ENCODE measurements at places on chromosomes 7 and 10. TPM values are rescaled to one million over a fixed set of nuclear protein-coding genes. Genes with fewer than 3 reads are reported as not detected.

DNA sequence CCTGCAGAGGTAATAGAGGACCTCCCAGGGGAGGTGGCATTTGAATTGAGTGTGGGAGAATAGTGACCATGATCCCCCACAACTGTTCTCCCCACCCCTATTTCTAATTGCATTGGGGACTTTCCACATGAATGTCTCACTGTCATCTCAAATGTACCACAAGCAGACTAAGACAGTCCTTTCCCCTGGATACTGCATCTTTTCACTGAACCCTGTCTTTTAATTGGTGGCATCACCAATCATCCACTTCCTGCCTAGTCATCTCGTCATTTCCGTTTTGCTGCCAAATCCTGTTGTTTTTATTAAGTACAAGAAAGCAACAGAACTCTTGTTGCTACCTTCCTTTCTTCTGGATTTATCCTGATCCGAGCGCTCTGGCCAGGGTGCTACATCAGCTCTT is 120.3 kb downstream of the NRP1 start:
- DNase-seq: no peak
- no peak overlapping the region for H3K27ac ChIP-seq
- no peaks in the 10 kb centered on the region for H3K27me3 ChIP-seq
- H3K4me3 ChIP-seq: no peak overlapping the region
- H3K4me1 ChIP-seq: peaks cover 9% of the 10 kb centered on the region
- no peaks in the 10 kb centered on the region for H3K36me3 ChIP-seq

DNA sequence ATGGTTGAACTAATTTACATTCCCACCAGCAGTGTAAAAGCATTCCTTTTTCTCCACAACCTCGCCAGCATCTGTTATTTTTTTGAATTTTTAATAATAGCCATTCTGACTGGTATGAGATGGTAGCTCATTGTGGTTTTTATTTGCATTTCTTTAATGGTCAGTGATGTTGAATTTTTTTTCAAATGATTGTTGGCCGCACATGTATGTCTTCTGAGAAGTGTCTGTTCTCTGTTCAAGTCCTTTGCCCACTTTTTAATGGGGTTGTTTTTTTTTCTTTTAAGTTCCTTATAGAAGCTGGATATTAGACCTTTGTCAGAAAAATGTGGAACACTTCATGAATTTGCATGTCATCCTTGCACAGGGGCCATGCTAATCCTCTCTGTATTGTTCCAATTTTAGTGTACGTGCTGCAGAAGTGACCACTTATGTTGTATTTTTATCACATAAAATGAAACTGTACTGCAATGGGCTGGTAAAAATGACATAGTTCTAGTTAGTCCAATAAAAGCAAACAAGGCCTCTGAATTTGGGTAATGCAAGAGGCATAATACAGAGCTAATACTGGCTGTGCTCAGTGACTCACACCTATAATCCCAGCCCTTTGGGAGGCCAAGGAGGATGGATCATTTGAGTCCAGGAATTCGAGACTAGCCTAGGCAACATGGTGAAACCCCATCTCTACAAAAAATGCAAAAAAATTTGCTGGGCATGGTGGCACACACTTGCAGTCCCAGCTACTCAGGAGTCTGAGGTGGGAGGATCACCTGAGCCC is 70.3 kb downstream of the ABI1 start:
- no peaks in the 10 kb centered on the region for H3K27me3 ChIP-seq
- H3K4me3 ChIP-seq: no peak overlapping the region
- H3K27ac ChIP-seq: no peak overlapping the region
- peaks cover 3% of the 10 kb centered on the region for H3K4me1 ChIP-seq
- H3K36me3 ChIP-seq: peaks cover 9% of the 10 kb centered on the region

- no peak overlapping the region for H3K4me3 ChIP-seq
- H3K4me1 ChIP-seq: no peaks in the 10 kb centered on the region
- no peaks in the 10 kb centered on the region for H3K27me3 ChIP-seq
- H3K36me3 ChIP-seq: peaks cover 38% of the 10 kb centered on the region
- DNase-seq: no peak
Observed at GRCh38 chr7:140136073-140136472, 40.7 kb downstream of the KDM7A start.

The JCAD gene
- total RNA-seq: not detected

DNA sequence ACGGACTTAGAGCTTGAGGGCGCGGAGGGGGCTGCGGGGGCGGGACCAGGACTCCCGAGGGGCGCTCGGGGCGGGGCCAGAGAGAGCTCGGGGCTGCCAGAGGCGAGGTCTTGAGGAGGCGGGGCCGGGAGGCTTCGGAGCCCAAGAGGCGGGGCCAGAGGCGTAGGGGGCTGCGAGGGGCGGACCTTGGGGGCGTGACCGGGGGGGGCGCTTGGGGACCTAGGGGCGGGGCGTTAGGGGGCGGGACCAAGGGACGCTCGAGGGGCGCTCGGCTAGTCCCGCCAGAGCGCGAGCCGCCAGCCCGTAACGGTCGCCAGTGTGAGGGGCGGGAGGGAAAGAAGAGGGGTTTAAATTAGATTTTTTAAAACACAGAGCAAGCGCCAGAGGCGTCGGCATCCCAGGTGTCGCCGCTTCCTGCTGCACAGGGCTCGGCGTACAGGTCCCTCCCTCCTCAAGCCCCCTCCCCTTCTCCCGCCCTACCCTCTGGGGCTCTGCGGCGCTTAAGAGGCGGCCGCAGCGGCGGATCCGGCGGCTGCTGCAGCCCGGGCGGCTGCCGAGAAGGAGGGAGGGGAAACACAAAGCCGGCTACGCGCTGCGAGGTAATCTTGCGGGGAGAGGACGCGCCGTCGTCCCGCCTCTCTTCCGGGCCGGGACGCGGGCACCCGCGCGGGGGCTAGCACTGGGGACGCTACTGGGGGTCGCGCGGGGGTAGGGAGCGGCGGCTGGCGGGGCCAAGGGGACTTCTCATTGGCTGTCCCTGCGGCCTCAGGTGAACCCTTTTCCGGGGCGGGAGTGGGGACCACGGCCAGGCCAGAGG is at the start of gene ADD3:
ADD3 (plus strand) TSS at position 284 of the 817 bp plus-strand sequence. CDS start 92,670 bp downstream, outside the sequence.
- no peaks in the 10 kb centered on the region for H3K27me3 ChIP-seq
- DNase-seq: peak; percentile 96
- H3K27ac ChIP-seq: peak within 1 kb of the TSS; percentile 64
- H3K4me1 ChIP-seq: peaks cover 20% of the 10 kb centered on the region
- peaks cover 3% of the 10 kb centered on the region for H3K36me3 ChIP-seq
- H3K4me3 ChIP-seq: peak within 1 kb of the TSS; percentile 63

GRCh38 chr7:15462721-15463389 is 99.0 kb downstream of the AGMO start:
- H3K4me1 ChIP-seq: no peaks in the 10 kb centered on the region
- H3K36me3 ChIP-seq: no peaks in the 10 kb centered on the region
- no peak for DNase-seq
- no peak overlapping the region for H3K4me3 ChIP-seq

- H3K36me3 ChIP-seq: peaks cover 5% of the 10 kb centered on the region
- no peak overlapping the region for H3K27ac ChIP-seq
- no peaks in the 10 kb centered on the region for H3K27me3 ChIP-seq
Observed at GRCh38 chr10:360653-361052, 225.4 kb downstream of the ZMYND11 start.

- H3K27me3 ChIP-seq: no peaks in the 10 kb centered on the region
- DNase-seq: no peak
- no peaks in the 10 kb centered on the region for H3K4me1 ChIP-seq
- no peak overlapping the region for H3K4me3 ChIP-seq
Observed at GRCh38 chr10:72738486-72738885, 46.5 kb downstream of the MCU start.

- H3K4me1 ChIP-seq: no peaks in the 10 kb centered on the region
- no peaks in the 10 kb centered on the region for H3K27me3 ChIP-seq
- no peaks in the 10 kb centered on the region for H3K36me3 ChIP-seq
- no peak overlapping the region for H3K27ac ChIP-seq
- no peak overlapping the region for H3K4me3 ChIP-seq
Observed at GRCh38 chr7:120583899-120584586, 273.9 kb downstream of the TSPAN12 start.

GRCh38 chr7:41955451-41955850 is 252.6 kb upstream of the INHBA start:
- no peak for DNase-seq
- no peaks in the 10 kb centered on the region for H3K36me3 ChIP-seq
- peaks cover 18% of the 10 kb centered on the region for H3K27me3 ChIP-seq
- no peaks in the 10 kb centered on the region for H3K4me1 ChIP-seq

DNA sequence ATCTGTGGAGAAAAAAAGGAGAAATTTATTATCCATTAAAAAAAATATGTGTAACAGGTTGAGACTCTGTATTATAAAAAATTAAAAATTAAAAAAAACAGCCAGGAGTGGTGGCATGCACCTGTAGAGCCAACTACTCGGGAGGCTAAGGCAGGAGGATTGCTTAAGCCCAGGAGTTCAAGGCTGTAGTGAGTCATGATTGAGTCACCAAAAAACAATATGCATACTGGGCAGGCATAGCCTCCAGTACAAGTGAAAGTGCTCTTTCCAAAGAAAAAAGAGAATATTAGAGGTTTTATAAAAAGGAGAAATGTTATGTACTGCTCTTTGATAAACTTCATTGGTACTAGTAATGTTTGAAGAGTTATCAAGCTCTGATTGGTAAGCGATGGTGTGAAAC is 647.1 kb upstream of the ZWINT start:
- H3K4me1 ChIP-seq: no peaks in the 10 kb centered on the region
- no peaks in the 10 kb centered on the region for H3K36me3 ChIP-seq
- no peak overlapping the region for H3K4me3 ChIP-seq

GRCh38 chr10:123669886-123670285 is 3.7 kb downstream of the GPR26 start:
- no peaks in the 10 kb centered on the region for H3K36me3 ChIP-seq
- DNase-seq: no peak
- H3K27ac ChIP-seq: no peak overlapping the region
- H3K27me3 ChIP-seq: peaks cover 6% of the 10 kb centered on the region

GRCh38 chr10:94213001-94213530 is 149.7 kb downstream of the NOC3L start:
- H3K27ac ChIP-seq: no peak overlapping the region
- no peaks in the 10 kb centered on the region for H3K27me3 ChIP-seq
- H3K4me1 ChIP-seq: no peaks in the 10 kb centered on the region

- no peaks in the 10 kb centered on the region for H3K4me1 ChIP-seq
- peaks cover 2% of the 10 kb centered on the region for H3K27me3 ChIP-seq
- no peak overlapping the region for H3K27ac ChIP-seq
- no peaks in the 10 kb centered on the region for H3K36me3 ChIP-seq
- no peak overlapping the region for H3K4me3 ChIP-seq
Observed at GRCh38 chr7:43137811-43138210, 25.4 kb downstream of the HECW1 start.

DNA sequence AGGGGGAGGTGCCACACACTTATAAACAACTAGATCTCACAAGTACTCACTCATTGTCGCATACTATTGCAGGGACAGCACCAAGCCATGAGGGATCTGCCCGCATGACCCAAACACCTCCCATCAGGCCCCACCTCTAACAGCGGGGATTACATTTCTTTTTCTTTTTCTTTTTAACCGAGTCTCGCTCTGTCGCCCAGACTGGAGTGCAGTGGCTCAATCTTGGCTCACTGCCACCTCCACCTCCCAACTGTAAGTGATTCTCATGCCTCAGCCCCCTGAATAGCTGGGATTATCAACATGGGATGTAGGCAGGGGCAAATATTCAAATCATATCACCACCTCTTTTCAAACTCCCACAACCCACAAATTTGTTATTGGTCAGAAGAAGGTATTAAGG is 76.7 kb downstream of the SKAP2 start:
- no peaks in the 10 kb centered on the region for H3K27me3 ChIP-seq
- no peak for DNase-seq
- H3K27ac ChIP-seq: no peak overlapping the region
- H3K36me3 ChIP-seq: no peaks in the 10 kb centered on the region
- no peaks in the 10 kb centered on the region for H3K4me1 ChIP-seq

The LLCFC1 gene
- total RNA-seq: not detected

The ASB10 gene
- not detected for total RNA-seq

- H3K36me3 ChIP-seq: no peaks in the 10 kb centered on the region
- no peak overlapping the region for H3K27ac ChIP-seq
- no peak overlapping the region for H3K4me3 ChIP-seq
- no peak for DNase-seq
Observed at GRCh38 chr10:71513936-71514335, 117.2 kb downstream of the CDH23 start.

DNA sequence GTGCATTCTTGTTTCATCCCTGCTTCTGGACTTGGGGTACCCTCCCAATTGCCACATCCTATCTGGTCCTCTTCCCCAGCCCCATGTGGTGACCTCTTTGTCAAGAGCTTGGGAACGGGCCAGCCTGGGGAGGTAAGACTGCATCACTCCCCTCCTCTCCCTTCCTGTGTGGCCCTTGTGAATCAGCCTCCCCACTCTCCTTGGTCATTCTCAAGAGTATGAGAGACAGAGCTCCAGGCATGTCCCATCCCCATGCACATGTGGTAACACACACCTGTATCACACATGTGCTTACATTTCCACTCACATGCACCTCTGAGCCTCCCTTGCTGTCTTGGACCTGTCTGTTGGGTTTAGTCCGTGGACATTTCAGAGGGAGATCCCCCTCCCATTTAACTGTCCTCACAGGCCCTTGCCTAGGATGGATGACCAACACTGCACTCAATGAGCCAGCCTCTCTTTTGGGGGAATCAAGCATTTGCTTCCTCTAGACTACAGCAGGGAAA is 2.6 kb downstream of the MRPL43 start:
- H3K27ac ChIP-seq: no peak overlapping the region
- no peaks in the 10 kb centered on the region for H3K27me3 ChIP-seq
- H3K4me3 ChIP-seq: no peak overlapping the region
- DNase-seq: no peak

The LEP gene
- total RNA-seq: not detected

DNA sequence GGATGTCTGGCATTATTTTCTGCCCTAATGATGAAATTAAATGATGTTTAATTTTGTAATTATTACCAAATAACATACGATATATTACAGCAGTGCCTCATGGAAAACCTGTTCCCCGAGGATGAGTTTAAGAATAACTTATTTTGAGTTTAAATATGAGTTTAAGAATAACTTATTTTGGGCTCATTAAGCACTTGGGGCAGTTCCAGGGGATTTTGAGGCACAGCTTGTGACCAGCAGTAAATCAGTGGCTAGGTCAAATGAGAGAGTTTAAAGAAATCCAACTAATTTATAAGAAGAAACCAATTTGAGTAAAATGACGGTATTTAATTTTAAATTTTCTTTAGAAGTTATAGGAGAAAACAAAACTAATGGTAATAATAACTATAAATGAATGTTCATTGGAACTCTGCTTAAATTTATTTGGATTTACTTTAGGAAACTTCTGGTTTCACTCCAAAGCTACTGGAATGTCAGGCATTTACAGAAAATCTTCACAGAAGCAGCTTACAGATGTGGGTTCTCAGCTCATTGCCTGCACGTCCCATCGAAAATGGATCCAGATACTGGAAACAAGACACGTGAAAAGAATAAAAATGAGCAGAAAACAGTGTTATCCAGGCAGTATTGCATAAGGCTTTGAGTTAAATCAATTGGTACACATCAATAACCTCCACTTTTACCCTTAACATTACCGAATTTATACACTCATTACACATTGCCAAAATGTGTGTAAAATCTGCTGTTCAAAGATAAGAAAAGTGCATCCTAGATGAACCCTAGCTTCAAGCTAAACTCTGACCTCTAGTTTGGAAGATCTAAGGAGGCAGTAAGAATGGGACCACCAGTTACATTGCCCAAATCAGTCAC is 784.5 kb upstream of the IGFBP3 start:
- no peak overlapping the region for H3K4me3 ChIP-seq
- DNase-seq: no peak
- H3K27me3 ChIP-seq: no peaks in the 10 kb centered on the region
- no peak overlapping the region for H3K27ac ChIP-seq

- no peak for DNase-seq
- H3K36me3 ChIP-seq: no peaks in the 10 kb centered on the region
- no peak overlapping the region for H3K27ac ChIP-seq
- no peak overlapping the region for H3K4me3 ChIP-seq
- no peaks in the 10 kb centered on the region for H3K4me1 ChIP-seq
Observed at GRCh38 chr7:19928247-19928646, 154.8 kb upstream of the TMEM196 start.

The SP8 gene
- total RNA-seq: not detected

The TMEM236 gene
- 0.05 TPM for total RNA-seq
